ENCODE measurements at places on chromosomes 2 and 18.

DNA sequence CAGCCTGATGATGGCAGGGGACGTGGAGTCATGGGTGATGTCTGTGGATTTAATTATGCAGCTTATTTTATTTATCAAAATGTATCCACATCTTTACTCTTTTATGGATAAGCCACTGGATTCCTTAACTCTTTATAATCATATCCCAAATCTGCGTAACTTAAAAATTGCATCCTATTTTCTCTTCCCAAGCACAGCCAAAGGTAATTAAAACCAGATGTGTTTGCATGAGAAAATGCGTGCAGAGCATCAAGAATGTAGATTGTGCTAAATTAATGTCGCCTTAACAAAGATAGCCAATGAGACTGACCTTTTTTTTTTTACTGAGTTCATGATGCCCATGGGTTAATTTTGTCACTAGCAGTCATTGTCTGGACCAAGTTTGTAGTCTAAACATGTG is 10.0 kb downstream of the SH3RF3 start:
- no peak for DNase-seq

GRCh38 chr2:20049637-20050036 is 1.8 kb downstream of the LAPTM4A start:
- no peak for DNase-seq

DNA sequence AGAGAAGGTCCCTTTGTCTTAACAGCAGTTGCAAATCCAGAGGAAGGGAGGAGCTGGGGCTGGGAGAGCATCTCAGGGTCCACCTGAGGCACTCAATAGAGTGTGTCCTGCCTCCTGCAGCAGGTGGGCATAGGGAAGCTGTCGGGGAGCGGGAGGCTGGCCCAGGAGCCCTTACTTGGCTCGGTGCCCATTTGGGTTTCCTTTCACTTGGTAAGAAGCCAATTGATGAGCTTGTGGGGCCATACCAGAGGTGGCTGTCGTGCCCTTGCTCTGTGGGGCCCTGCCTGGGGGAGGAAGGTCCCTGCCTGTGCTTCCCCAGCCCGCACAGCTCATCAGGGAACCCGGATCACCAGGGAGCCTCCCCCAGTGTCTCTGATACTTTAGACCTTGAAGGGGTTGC is 229.7 kb downstream of the DYSF start:
- no peak for DNase-seq

- no peak for DNase-seq
Measured at GRCh38 chr2:124524155-124524915, 499.2 kb downstream of the CNTNAP5 start.

DNA sequence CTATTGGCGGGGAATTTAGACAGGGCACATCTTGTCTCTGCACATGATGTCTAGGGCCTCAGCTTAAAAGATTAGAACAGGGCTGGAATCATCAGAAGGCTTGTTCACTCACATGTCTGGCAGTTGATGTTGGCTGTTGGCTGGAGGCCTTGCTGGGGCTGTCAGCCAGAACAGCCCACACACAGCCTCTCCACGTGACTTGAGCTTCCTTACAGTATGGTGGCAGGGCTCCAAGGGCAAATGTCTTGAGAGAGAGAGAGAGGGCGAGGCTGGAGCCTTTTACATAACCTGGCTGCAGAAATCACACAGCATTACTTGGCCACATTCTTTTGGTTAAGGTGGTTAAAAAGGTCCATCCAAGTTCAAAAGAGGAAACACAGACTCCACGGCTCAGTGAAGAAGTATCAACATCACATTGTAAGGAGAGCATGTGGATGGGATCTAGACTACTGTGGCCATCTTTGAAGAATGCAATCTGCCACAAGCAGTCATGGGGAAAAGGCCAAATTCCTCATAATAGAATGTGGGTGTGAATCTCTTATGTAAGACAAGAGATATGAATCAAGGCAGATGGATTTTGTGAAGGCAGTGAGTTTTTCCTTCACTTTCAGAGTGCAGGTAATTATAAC is 30.4 kb downstream of the SRSF7 start:
- DNase-seq: no peak

DNA sequence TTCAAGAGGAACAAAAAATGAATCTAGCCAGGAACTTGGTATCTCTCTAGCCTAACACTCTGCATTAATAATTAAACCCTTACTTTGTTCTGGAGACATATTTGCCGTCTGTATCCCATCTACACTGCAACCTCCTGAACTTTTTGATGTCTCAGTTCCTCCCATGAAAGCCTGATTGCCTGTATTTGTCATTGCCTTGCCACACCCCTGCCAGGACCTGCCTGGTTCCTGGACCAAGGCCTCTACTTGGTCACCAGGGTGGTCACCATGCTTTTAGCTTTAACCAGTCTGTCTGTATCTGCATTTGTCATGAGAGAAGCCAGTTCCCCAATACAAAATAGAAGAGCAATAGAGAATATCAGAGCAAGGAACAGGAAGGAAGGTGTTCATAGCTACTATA is 58.8 kb upstream of the NOL4 start:
- DNase-seq: no peak

Measured in stimulated activated CD4-positive, alpha-beta T cell treated with anti-CD3 and anti-CD28 coated beads, Interleukin-4, amount 100 ng/mL, for 1 hour (primary cell).